ENCODE measurements at places on chromosomes 3 and 15.
A peak's percentile ranks its signal among the peaks of the same experiment; 100 is the strongest.

DNA sequence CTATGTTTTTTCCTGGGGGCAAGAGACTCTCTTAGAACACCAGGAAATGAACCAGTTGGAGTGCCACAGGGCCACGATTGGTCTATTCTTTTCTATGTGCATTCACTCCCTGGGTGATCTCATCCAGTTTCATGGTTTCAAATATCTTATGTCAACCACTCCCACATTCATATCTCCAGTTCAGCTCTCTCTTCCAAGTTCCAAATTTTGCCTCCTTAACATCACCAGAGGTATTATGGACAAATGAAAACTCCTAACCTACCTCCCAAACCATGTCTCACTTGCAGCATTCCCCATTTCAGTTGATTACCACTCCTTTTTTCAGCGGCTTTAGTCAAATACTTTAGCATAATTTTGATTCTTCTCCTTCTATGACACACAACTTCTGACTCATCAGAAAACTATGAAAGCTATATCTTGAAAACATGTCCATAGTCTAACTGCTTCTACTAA lies 203.1 kb upstream of the SEMA6D start:
- ATAC-seq: no peak

- peak; percentile 75 for ATAC-seq
These were observed 95.0 kb upstream of the ICE2 start for GRCh38 chr15:60573936-60574335.

GRCh38 chr3:194287977-194288706 lies 63.0 kb downstream of the CPN2 start:
- ATAC-seq: no peak

DNA sequence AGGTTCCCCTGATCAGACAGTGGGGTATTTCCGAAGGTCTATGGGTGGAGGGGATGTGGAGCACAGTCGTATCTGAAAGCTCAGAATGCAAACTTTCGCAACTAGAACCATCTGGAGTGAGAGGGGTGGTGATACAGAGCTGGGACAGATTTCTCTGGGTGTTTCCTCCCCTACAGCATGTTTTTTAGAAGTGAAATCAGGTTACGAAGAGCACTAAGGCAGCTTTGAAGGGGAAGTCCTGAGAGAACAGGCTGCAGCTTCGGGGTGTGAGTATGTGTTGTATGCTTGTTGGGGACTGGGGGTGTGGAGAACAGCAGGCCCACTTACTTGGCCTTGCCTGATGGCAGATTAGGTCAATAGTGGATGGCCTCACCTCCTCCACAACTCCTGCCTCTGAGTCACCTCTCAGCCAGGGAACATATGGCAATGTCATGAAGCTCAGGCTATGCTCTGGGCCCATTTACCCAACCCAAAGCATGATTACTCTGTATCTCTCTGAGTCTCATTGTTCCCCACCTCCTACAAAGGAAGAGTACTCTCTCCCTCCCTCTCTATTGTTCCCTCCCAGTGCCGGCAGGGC lies 107.2 kb upstream of the RASGRP1 start:
- peak; percentile 64 for ATAC-seq

GRCh38 chr3:134699721-134700120 lies 48.9 kb upstream of the KY start:
- ATAC-seq: no peak

DNA sequence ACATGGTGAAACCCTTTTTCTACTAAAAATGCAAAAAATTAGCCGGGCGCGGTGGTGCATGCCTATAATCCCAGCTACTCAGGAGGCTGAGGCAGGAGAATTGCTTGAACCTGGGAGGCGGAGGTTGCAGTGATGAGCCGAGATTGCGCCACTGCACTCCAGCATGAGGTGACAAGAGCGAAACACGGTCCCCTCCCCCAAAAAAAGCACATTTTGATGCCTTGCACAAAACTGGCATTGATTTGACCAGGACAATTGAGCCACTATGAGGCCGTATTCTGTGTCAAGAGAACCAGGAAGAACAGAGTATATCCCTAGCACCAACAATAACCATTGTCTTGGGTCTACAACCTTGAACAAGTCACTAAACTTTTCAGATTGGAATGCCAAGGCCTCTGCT lies 50.6 kb downstream of the SH3BP5 start:
- no peak for ATAC-seq

DNA sequence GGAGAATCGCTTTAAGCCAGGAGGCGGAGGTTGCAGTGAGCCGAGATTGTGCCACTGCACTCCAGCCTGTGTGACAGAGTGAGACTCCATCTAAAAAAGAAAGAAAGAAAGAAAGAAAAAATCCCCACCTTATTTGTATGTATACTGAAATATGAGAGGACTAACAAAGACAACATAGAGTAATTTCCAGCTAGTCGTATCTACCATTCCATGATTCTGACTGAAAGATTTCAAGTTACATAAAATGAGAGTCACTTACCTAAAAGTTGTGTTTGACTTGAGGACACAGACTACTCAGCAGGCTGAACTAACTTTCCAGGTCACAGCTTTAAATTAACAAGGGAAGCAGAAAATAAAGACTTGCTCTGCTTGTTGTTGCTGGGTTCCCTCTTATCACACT lies 18.8 kb upstream of the PRKCI start:
- no peak for ATAC-seq

GRCh38 chr3:187958432-187959003 lies 195.4 kb upstream of the LPP start:
- no peak for ATAC-seq

GRCh38 chr15:99250494-99250856 lies 806 bp upstream of the LRRC28 start:
- ATAC-seq: no peak

- peak; percentile 90 for ATAC-seq
These were observed at the start of gene ACTR8 for GRCh38 chr3:53881691-53882593. ACTR8 (minus strand) TSS chr3:53882152; CDS start chr3:53882101, 51 bp downstream.

GRCh38 chr3:178381971-178382448 lies 154.2 kb upstream of the KCNMB2 start:
- ATAC-seq: no peak

GRCh38 chr15:75713338-75713895 lies 769 bp upstream of the CSPG4 start:
- no peak for ATAC-seq

GRCh38 chr15:96354731-96355567 lies 24.4 kb downstream of the NR2F2 start:
- no peak for ATAC-seq

- no peak for ATAC-seq
These were observed 8.5 kb downstream of the BAHD1 start for GRCh38 chr15:40449275-40449674.

GRCh38 chr3:9681723-9682081 lies 21.9 kb upstream of the CPNE9 start:
- ATAC-seq: no peak

DNA sequence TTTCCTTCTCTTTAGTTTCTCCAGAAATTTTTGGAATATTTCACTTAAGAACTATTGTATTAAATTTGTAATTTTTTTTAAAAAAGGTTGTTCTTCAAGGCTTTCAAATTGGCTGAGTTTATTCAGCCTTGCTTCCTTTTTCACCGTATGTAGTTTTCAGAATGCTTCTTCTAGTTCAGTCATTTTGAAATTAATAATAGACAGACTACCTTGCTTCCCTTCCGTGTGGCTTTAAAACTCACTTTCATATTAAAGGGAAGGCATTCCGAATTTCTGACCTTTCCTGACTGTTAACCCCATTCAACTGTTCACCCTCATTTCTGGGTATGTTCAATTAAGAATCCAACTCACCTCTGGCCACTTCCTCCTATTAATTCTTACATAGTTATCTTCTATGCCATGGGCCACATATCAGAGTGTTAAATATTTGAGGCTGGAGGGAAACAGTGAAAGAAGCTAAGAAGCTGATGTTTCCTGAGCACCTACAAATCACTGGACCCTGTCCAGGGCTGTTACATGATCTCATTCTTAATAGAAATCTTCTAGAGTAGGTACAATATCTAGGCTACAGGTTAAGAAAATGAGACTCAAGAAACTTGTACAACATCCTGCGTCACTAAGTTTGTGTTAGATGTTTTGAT lies 237.5 kb downstream of the P3H2 start:
- ATAC-seq: no peak

GRCh38 chr15:67150023-67150860 lies 84.8 kb downstream of the SMAD3 start:
- peak; percentile 65 for ATAC-seq

GRCh38 chr3:151724576-151725562 lies 8.9 kb upstream of the AADACL2 start:
- ATAC-seq: no peak

- ATAC-seq: no peak
These were observed 50.0 kb downstream of the AMOTL2 start for GRCh38 chr3:134323966-134324962.

DNA sequence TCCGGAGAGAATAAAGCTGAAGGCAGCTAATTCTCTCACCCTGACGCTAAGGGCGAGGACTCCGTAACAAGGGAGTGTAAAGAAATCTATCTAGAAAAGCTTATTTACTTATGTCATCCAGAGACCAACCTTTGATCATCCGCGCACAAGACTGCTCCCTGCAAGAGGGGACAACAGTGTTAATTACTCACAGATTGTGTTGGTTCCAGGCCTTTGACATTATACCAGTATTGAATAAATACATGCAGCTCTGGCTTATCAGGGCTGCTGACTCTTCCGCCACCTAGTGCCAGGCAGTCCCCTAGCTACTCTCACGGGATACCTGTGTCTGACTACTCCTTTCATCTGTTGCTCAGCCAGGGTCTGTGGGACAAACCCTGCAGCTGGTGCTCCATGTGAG lies 211.7 kb downstream of the DTWD1 start:
- ATAC-seq: no peak

DNA sequence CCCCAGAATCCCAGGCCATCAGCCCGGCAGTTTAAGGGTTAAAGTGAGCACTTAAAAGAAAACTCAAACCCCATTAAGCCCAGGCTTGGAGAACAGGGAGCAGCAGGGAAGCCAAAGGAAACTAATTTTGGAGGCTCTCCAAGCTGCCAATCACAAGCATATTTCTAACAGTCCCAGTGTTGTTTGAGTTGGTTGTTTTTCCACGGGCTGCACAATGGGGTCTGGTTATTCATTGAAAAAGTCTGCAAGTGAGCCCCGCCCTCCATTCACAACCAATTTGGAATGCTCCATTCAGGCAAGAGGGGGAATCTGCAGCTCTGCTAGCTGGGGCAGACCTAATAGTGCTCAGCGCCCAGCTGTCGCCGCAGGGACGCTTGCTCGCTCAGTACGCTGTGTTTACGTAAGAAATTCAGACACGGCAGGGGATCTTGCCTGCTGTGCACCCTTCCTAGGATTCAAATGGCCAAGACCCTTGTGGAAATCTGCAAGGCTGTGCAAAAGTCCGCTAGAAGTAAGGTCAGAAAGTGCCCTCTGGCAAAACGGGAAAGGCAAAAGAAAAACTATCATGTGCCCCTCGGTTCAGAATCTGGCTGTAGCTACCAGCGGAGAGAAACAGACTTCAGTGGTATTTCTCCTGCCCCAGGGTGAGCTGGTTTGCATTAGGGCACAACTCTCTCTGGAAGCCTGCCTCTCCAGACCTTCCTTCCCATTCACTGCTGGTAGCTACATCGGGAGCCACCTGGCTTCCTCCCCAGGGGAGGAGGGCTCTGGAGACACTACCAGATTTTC lies 11.0 kb downstream of the ETV5 start:
- no peak for ATAC-seq

DNA sequence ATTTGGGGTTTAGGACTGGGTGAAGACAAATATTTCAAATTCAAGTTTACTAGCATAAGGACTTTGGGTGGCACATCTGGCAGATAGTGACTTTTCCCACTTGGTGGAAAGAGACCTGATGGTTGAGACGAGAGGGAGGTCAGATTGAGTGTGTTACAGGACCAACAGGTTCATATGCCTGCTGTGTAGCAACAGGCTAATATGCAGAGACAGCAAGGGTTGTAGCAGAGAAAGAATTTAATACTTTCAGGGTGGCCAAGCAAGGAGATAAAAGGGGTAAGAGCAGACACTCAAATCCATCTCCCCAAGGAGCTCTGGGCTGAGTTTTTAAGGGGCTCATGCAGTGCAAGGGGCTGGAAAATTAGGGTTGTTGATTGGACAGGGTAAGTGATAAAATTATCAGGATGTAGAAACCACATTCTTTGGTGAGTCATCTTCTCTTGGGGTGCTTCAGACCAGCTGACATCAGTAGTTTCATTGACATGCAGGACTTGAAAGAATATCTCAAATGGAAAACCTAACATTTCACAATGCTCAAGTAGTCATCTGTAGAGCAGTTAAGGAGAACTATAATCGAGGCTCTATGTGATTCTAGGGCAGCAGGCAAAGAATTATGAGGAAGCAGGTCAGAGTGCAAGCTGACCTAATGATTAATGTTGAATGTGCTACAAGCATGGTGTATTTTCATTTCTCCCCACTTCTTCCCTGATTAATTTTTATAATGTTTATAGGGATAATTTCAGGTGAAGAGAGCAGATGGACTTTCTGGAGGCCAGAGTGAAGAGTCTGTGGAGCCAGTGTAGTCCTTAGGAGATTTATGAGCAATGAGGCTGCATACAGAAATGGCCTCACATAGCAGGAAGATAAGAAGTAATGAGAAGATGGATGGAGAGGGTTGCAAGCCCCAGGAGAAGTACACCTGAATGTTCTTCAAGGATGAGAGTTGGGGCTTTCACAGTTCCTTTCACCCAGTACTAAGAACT lies 13.7 kb downstream of the FOXB1 start:
- ATAC-seq: peak; percentile 58

GRCh38 chr3:122391681-122392446 lies 7.9 kb downstream of the FAM162A start:
- ATAC-seq: no peak

DNA sequence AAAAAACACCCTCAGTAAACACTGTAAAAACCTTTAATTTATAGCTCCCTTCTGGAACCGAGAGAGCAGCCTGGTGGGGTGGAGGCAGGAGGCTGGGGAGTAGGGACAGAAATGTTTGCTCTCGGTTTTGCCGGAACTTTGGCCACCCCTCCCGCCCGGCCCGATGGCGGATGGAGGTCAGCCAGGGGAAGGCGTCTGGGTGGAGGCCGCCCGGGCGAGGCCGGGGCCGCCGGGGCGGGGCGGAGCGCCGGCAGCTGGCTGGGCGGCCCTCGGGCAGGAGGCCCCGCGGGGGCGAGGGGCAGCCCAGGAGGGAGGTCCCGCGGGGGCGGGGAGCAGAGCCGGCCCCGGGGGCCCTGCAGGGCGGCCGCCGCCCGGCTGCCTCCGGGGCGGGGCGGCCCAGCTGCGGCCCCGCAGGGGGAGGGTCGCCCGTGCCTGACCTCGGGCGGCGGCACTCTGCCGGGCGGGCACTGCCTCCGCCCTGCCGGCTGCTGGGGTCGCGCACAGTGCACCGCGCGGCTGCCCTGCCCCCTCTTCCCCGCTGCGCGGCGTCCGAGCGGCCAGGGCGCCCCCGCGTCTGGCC lies 829 bp upstream of the SKIL start:
- peak; percentile 28 for ATAC-seq

Data from activated CD4-positive, CD25-positive, alpha-beta regulatory T cell treated with anti-CD3 and anti-CD28 coated beads, Interleukin-2, amount 50 U/mL, for 24 hours (primary cell).